Stimulated activated CD4-positive, alpha-beta T cell treated with anti-CD3 and anti-CD28 coated beads, Interleukin-2, amount 100 ng/mL, for 48 hours (primary cell): ENCODE measurements at places on chromosomes 12 and 14.

DNA sequence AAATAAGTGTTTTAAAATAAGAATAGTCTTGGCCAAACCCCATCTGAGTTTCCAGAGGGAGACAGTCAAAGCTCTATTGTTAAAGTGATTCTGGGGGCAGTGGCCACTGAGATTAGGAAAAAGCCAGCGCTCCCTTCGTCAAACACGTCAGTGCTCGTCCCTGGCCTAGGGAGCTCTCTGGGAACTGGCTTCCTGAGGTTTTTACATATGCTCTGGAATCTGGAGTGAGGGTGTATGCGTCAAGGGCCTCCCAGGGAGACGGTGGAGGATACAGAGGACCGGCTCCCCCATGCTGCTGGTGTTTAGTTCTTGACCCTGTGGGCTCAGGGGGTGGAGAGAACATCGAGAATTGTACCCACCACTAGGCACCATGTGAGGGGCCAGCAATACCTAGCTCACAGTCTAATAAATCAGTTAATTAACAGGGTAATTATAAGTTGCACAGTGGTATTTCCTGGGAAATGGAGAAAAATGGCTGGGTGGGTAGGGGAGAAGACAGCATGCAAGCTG is 87.0 kb downstream of the SLC25A47 start:
- DNase-seq: no peak

GRCh38 chr14:31037709-31038221 is 11.6 kb upstream of the STRN3 start:
- DNase-seq: no peak

DNA sequence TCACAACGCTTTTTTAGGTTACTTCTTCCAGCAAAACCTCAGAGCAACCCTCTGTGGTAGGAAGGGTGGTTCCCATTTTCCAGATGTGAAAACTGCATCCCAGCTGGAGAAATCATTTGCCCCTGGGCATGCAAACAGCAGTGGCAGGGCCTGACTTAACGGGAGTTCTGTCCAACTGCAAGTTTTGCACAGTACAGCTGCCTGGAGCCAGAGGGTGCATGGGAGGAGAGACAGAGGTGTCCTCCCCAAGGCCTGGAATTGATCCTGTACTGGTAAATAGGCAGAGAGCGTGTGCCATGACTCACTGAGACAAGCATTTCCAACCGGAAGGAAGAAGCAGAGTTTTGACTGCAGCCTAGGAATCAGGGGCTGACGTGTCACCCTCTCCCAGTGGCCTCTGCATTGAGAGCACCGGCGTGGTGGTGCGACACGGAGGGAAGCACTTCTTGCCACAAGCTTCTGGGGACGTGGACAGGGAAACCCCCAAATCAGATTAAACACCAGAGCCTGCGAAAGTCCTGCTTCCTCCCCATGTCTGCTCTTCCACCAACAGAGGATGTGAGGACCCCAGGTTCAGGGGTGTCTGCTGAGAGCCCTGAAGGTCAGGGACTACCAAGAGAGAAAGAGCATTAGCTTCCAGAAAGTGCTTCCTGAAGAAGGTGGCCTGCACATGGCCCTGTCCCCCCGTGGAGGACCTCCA is 19.0 kb upstream of the SERPINA4 start:
- no peak for DNase-seq

GRCh38 chr14:99029145-99029915 is 242.7 kb downstream of the BCL11B start:
- DNase-seq: no peak

DNA sequence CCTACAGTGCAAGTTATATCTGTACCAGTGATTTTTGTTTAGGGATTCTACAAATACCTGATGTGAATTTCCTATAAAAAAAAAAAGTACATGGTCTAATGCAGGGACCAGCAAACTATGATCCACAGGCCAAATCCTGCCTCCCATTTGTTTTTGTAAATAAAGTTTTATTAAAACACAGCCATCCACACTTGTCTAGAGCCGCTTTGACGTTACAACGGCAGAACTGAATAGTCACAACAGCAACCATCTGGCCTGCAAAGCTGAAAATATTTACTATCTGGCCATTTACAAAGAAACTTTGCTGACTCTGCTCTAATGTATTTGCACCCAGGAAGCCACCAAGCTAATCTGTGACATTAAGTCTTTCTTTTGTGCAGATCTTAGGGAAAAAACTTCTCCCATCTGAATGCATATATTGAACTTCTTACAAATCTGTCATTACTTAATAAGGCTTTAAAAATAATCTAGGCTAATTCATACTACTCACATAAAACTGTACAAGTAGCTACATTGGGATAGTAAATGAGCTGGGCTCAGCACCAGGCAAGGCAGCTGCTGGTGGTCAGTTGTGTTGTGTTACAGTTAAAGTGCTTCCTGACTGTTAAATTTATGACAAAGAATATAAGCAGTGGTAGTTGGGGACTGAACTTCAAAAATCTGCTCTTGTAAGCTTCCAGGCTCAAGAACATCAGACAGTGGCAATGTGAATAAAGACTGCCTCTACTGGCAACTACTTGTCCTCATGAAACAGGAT is 303.3 kb downstream of the MED13L start:
- no peak for DNase-seq

GRCh38 chr12:125050868-125051267 is 14.4 kb upstream of the AACS start:
- no peak for DNase-seq
